ENCODE measurements at places on chromosomes 3 and 15. TPM values are rescaled to one million over a fixed set of nuclear protein-coding genes. Genes with fewer than 3 reads are reported as not detected.

The FETUB gene
- total RNA-seq: 0.49 TPM

The CASR gene
- not detected for total RNA-seq

The GOLGA8G gene
- not detected for total RNA-seq

The THAP10 gene
- total RNA-seq: 2.1 TPM

The DPPA2 gene
- total RNA-seq: not detected

The EMC7 gene
- 23.3 TPM for total RNA-seq

The ZNF385D gene
- total RNA-seq: 16.2 TPM

The ATG7 gene
- total RNA-seq: 47.6 TPM

The RAB6B gene
- total RNA-seq: 1.8 TPM

The FAIM gene
- 13.5 TPM for total RNA-seq

The TGM4 gene
- total RNA-seq: not detected

The LRRIQ4 gene
- not detected for total RNA-seq

The PAK6 gene
- total RNA-seq: 8.4 TPM

The GABRR3 gene
- total RNA-seq: not detected

The REC114 gene
- total RNA-seq: not detected

The SPINK8 gene
- not detected for total RNA-seq

The SPSB4 gene
- 3.8 TPM for total RNA-seq

The ISL2 gene
- 0.30 TPM for total RNA-seq

The DNAJB8 gene
- not detected for total RNA-seq

The B2M gene
- total RNA-seq: 1,215 TPM

The ST8SIA2 gene
- total RNA-seq: 3.2 TPM

The P2RY13 gene
- total RNA-seq: 3.0 TPM

The ARRDC4 gene
- total RNA-seq: 25.4 TPM

The ILDR1 gene
- 0.49 TPM for total RNA-seq

The MB21D2 gene
- total RNA-seq: 14.4 TPM

The CD276 gene
- total RNA-seq: 46.9 TPM

The FES gene
- total RNA-seq: 23.0 TPM

The GOLGA8R gene
- 8.3 TPM for total RNA-seq

The ECE2 gene
- not detected for total RNA-seq

The SNX33 gene
- 13.2 TPM for total RNA-seq

The HES1 gene
- 53.8 TPM for total RNA-seq

The C15orf62 gene
- total RNA-seq: 3.3 TPM

The ERICH6 gene
- not detected for total RNA-seq

The SPINT1 gene
- 50.8 TPM for total RNA-seq

The TMEM40 gene
- total RNA-seq: 10.8 TPM

The CFAP100 gene
- not detected for total RNA-seq

The GPR15 gene
- not detected for total RNA-seq

The VGLL4 gene
- 63.2 TPM for total RNA-seq

The HTR3E gene
- not detected for total RNA-seq

The TRIM42 gene
- total RNA-seq: not detected

The LCTL gene
- not detected for total RNA-seq

The ZNF197 gene
- total RNA-seq: 22.1 TPM

The GOLGA6L7 gene
- not detected for total RNA-seq

The ALPK3 gene
- total RNA-seq: 7.5 TPM

The RFT1 gene
- 9.2 TPM for total RNA-seq

The SNRPN gene
- 58.2 TPM for total RNA-seq

The AADACL2 gene
- total RNA-seq: 21.6 TPM

The CLDN16 gene
- total RNA-seq: 0.69 TPM

Data from skin of body (tissue), 3 donors.